Endodermal cell (in vitro differentiated cells): ENCODE measurements at places on chromosomes 2 and 18. TPM values are rescaled to one million over a fixed set of nuclear protein-coding genes. Genes with fewer than 3 reads are reported as not detected.
A peak's percentile ranks its signal among the peaks of the same experiment; 100 is the strongest.

- no peak overlapping the region for H3K27ac ChIP-seq
- no peaks in the 10 kb centered on the region for H3K4me1 ChIP-seq
- H3K36me3 ChIP-seq: no peaks in the 10 kb centered on the region
- no peaks in the 10 kb centered on the region for H3K27me3 ChIP-seq
Observed at GRCh38 chr18:12066910-12067511, 26.6 kb upstream of the ANKRD62 start.

DNA sequence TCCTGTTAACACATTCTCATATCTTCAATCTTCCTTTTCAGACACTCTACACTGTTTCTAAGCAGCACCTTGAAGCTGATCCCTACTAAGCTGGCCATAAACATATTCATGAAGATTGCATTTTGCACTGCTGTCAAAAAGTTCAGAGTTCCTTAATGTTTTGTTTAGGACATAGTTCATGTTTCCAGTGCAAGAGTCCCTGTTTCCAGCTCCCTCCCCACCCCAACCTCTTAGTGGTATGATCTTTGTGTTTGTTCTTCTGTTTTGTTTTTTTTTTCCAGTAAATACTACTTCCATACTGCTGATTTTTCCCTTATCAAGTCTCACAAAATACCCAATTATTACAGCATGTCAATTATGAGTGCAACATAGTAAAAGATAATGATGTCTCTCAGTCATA lies 4.1 kb upstream of the SLC40A1 start:
- peaks cover 3% of the 10 kb centered on the region for H3K4me1 ChIP-seq
- H3K4me3 ChIP-seq: no peak overlapping the region
- H3K27me3 ChIP-seq: peaks cover 32% of the 10 kb centered on the region
- no peak for DNase-seq
- H3K27ac ChIP-seq: no peak overlapping the region
- H3K36me3 ChIP-seq: no peaks in the 10 kb centered on the region

DNA sequence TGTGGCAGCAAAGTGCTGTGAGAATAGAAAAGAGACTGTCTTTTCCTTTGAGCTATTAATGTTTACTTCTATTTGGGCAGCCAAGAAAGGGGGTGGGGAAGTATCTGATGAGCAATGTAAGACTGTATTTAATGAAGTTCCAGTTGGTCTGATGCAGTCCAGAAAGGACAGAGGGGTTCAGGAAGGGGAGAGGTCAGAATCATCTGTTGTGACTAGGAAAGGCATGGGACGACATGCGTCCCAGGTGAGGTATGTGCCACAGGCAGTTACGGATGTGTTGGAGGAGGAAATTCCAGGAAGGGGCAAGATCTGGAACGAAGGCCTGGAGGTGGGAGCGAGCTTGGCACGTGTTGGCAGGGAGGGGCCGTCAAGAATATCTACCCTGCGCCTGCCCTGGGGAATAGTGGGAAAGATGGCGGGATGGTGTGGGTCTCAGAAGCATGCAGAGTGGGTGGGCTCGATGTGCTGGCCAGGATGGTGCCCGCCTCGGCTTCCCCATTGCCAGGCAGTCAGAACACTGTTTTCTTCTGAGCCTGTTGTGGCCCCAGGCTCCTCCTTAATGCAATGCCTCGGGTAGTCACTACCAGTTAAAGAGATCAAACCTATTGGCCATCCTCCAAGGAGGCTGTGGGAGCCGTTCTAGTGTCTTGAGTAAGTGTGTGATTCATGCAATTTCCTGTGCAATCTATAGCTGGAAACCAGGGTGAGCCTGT lies 57.8 kb upstream of the TXNDC2 start:
- DNase-seq: peak; percentile 24
- H3K4me1 ChIP-seq: no peaks in the 10 kb centered on the region
- H3K27ac ChIP-seq: no peak overlapping the region
- H3K27me3 ChIP-seq: no peaks in the 10 kb centered on the region
- H3K36me3 ChIP-seq: no peaks in the 10 kb centered on the region

DNA sequence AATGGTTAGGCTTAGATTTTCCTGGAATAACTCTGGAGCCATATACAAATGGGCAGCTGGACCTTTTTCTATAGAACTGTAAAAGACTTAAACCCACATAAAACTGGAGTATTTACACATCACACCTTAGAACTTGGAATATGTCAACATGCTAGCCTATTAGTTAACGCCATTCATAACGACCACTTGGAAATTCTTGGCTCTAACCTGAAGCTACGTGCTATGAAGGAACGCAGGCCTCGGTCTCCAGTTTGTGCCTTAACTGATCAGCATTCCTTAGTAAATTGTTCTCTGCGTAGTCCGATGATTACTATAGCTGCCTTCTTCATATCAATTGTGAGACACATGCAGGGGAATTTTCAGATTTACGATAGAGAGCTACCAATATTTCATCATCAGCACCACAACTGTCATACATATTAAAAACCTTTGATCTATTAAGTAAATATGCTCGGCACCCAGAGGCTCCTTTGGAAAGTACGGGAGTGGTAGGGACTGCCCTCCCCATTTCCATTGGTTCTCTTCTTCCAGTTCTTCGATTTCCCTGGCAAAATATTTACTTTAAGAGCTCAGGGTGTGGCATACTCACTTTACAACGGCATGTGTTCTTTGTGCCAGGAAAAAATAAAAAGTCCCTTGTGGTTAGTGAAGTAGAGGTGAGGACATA lies 17.5 kb upstream of the CCL20 start:
- H3K36me3 ChIP-seq: no peaks in the 10 kb centered on the region
- no peaks in the 10 kb centered on the region for H3K4me1 ChIP-seq
- no peak for DNase-seq

GRCh38 chr18:23283916-23284430 lies 148.7 kb downstream of the CABLES1 start:
- no peaks in the 10 kb centered on the region for H3K27me3 ChIP-seq
- DNase-seq: peak; percentile 89
- peak overlapping the region; percentile 69 for H3K4me3 ChIP-seq
- H3K27ac ChIP-seq: no peak overlapping the region
- no peaks in the 10 kb centered on the region for H3K36me3 ChIP-seq
- H3K4me1 ChIP-seq: peaks cover 12% of the 10 kb centered on the region

- no peak overlapping the region for H3K27ac ChIP-seq
- H3K4me1 ChIP-seq: no peaks in the 10 kb centered on the region
- no peaks in the 10 kb centered on the region for H3K27me3 ChIP-seq
- H3K36me3 ChIP-seq: no peaks in the 10 kb centered on the region
Observed at GRCh38 chr2:190718652-190719526, 70.0 kb downstream of the NAB1 start.

DNA sequence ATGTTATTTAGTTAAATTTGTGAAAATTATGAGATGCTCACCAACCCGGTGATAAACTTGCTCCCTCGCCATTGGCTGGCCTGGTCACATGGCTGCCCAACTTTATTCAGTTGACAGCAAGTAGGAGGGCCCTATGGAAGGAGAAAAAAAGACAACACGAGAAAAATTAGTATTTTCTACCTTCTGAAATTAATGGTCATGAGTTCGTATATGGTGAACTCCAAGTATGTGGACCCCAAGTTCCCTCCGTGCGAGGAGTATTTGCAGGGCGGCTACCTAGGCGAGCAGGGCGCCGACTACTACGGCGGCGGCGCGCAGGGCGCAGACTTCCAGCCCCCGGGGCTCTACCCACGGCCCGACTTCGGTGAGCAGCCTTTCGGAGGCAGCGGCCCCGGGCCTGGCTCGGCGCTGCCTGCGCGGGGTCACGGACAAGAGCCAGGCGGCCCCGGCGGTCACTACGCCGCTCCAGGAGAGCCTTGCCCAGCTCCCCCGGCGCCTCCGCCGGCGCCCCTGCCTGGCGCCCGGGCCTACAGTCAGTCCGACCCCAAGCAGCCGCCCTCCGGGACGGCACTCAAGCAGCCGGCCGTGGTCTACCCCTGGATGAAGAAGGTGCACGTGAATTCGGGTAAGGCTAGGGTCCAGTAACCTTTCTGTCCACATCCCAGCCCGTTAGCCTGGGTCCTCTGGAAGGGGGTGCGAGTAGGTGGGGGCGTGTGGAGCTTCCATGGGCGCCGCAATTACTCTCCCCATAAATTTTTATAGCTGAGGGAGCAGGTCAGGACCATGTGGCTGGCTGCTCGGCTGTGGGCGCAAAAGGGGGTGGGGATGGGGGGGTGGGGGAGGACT lies at the start of gene HOXD4:
HOXD4 (plus strand) TSS at position 109 of the 846 bp plus-strand sequence; CDS start at position 193, 84 bp downstream.
- no peak within 1 kb of the TSS for H3K27ac ChIP-seq
- peaks cover 100% of the 10 kb centered on the region for H3K27me3 ChIP-seq
- no peaks in the 10 kb centered on the region for H3K4me1 ChIP-seq
- H3K4me3 ChIP-seq: peak within 1 kb of the TSS; percentile 53
- H3K36me3 ChIP-seq: no peaks in the 10 kb centered on the region
- DNase-seq: peak; percentile 78

DNA sequence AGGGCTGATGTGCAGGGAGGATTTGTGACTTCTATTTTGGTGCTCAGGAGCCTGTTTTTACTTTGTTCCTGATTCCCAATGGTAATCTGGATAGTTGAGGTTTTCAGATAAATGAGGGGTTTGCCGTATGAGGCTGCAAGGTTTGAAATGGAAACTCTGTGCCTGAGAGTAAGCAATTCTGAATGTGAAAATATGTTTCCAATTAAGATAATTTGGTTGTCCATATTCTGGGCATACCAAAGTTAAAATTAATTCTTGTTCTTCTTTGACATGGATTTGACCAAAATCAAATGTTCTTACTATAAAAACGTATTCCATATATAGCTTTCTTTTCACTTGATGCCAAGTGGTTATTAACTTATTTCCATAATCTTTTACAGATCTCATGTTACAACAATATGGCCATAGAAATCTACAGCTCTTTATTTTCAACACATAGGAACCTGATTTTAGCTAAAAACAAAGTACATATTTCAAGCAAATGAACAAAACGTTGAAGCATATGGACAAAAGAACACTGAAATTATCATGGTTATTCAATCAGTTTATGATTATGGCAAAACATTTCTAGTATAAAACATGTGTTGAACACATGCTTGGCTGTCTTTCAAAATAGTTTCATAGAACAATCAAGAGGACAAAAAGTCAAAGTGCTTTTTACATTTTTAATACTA lies 63.4 kb upstream of the ARHGAP28 start:
- H3K27me3 ChIP-seq: no peaks in the 10 kb centered on the region
- no peak overlapping the region for H3K4me3 ChIP-seq
- no peak overlapping the region for H3K27ac ChIP-seq
- H3K4me1 ChIP-seq: peaks cover 5% of the 10 kb centered on the region
- H3K36me3 ChIP-seq: no peaks in the 10 kb centered on the region

DNA sequence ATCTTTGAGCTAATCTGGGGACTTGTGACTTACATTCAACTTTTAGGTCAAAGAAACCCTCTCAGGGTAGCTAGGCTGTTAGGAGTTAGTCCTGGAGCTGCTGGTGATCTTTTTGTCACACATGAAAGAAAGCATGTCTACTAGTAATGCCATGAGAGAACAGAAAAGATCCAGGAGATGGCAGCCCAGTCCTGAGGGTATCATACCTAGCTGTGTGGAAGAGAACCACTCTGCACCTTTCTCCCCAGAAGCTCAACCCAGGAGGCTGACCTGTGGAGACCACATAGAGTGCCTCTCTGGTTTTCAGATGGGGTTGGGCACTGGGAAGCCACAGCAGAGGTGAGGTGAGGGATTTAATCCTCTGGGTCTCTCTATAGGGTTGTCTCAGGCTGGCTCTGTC lies 460.2 kb upstream of the UBE2E3 start:
- DNase-seq: peak; percentile 52
- H3K36me3 ChIP-seq: no peaks in the 10 kb centered on the region
- H3K4me1 ChIP-seq: peaks cover 5% of the 10 kb centered on the region
- H3K27me3 ChIP-seq: no peaks in the 10 kb centered on the region
- no peak overlapping the region for H3K4me3 ChIP-seq

DNA sequence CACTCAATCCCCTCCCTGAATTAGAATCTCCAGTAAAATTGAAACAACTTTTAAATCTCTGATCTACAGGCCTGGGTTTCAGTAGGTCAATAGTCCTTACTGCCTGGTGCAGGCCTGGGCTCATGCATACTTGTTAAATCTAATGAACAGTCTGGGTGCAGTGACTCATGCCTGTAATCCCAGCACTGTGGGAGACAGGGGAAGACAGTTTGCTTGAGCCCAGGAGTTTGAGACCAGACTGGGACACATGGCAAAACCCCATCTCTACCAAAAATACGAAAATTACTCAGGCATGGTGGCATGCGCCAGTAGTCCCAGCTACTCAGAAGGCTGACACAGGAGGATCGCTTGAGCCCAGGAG lies 94.7 kb upstream of the SP3 start:
- H3K27me3 ChIP-seq: no peaks in the 10 kb centered on the region
- no peak for DNase-seq
- no peaks in the 10 kb centered on the region for H3K36me3 ChIP-seq
- H3K4me3 ChIP-seq: peak overlapping the region; percentile 50

GRCh38 chr2:63051795-63052333 lies 1.2 kb downstream of the OTX1 start:
- peaks cover 97% of the 10 kb centered on the region for H3K27me3 ChIP-seq
- H3K4me3 ChIP-seq: peak overlapping the region; percentile 84
- no peak overlapping the region for H3K27ac ChIP-seq
- no peaks in the 10 kb centered on the region for H3K36me3 ChIP-seq
- peaks cover 8% of the 10 kb centered on the region for H3K4me1 ChIP-seq

DNA sequence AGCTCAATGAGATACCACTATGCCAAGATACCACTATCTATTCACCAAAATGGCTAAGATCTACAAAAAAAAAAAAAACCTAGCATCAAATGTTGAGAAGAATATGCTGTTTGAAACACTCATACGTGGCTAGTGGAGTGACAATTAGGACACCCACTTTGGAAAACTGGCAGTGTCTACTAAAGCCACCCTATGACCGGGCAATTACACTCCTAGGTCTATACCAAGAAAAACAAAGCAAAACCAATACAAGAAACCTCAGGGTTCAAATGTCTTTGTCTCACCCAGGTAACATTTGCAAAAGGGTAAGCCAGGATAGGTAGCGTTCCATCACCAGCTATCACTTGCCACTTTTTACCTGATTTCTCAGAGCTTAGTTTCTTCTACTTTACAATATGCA lies 123.6 kb upstream of the CAB39 start:
- no peaks in the 10 kb centered on the region for H3K27me3 ChIP-seq
- DNase-seq: no peak
- H3K4me3 ChIP-seq: no peak overlapping the region
- no peaks in the 10 kb centered on the region for H3K4me1 ChIP-seq
- no peaks in the 10 kb centered on the region for H3K36me3 ChIP-seq
- H3K27ac ChIP-seq: no peak overlapping the region

- H3K4me3 ChIP-seq: no peak overlapping the region
- H3K4me1 ChIP-seq: no peaks in the 10 kb centered on the region
- H3K27me3 ChIP-seq: no peaks in the 10 kb centered on the region
- no peaks in the 10 kb centered on the region for H3K36me3 ChIP-seq
Observed at GRCh38 chr2:234257859-234258561, 207.5 kb downstream of the SPP2 start.

- no peak overlapping the region for H3K4me3 ChIP-seq
- H3K27me3 ChIP-seq: no peaks in the 10 kb centered on the region
- H3K27ac ChIP-seq: no peak overlapping the region
- H3K36me3 ChIP-seq: no peaks in the 10 kb centered on the region
- H3K4me1 ChIP-seq: peaks cover 6% of the 10 kb centered on the region
Observed at GRCh38 chr2:213261715-213262114, 22.5 kb upstream of the SPAG16 start.

GRCh38 chr2:24652265-24653182 lies 140.7 kb downstream of the PTRHD1 start:
- H3K36me3 ChIP-seq: no peaks in the 10 kb centered on the region
- H3K4me3 ChIP-seq: no peak overlapping the region
- no peak overlapping the region for H3K27ac ChIP-seq
- H3K27me3 ChIP-seq: no peaks in the 10 kb centered on the region

Gene SDC1
- total RNA-seq: 11.0 and 12.7 TPM in 2 replicates

Gene EFHD1
- 10.8 to 16.2 TPM (median 12.5 TPM) in 3 replicates for total RNA-seq

Gene SLC4A3
- 18.7 and 20.2 TPM in 2 replicates for total RNA-seq

Gene RPRM
- total RNA-seq: 32.6 and 34.7 TPM in 2 replicates

Gene INHA
- 0.95 to 12.5 TPM (median 1.5 TPM) in 3 replicates for total RNA-seq

Gene CARF
- total RNA-seq: 6.1 and 7.4 TPM in 2 replicates
